Thyroid gland (tissue), 4 donors: ENCODE measurements at places on chromosomes 3 and 15. TPM values are rescaled to one million over a fixed set of nuclear protein-coding genes. Genes with fewer than 3 reads are reported as not detected.

HTR3C gene
- total RNA-seq = not detected

- H3K4me3 ChIP-seq = no peak overlapping the region
- H3K4me1 ChIP-seq = no peaks in the 10 kb centered on the region
- H3K27me3 ChIP-seq = no peaks in the 10 kb centered on the region
- no peak overlapping the region for H3K27ac ChIP-seq
- DNase-seq = no peak
Measured at GRCh38 chr3:123540285-123540684, 44.6 kb downstream of the HACD2 start.

PPARG gene
- 27.3 TPM for total RNA-seq

GRCh38 chr3:111434941-111435622, 106.9 kb upstream of the CD96 start:
- H3K27me3 ChIP-seq = no peaks in the 10 kb centered on the region
- H3K4me3 ChIP-seq = no peak overlapping the region
- no peaks in the 10 kb centered on the region for H3K4me1 ChIP-seq
- H3K27ac ChIP-seq = no peak overlapping the region
- H3K36me3 ChIP-seq = no peaks in the 10 kb centered on the region

SCAANT1 gene
- total RNA-seq = not detected

GRCh38 chr3:61724183-61724582, 162.8 kb downstream of the PTPRG start:
- no peak for DNase-seq
- H3K36me3 ChIP-seq = no peaks in the 10 kb centered on the region
- no peak overlapping the region for H3K4me3 ChIP-seq
- H3K27me3 ChIP-seq = no peaks in the 10 kb centered on the region

TICRR gene
- total RNA-seq = not detected
